ENCODE measurements at places on chromosomes 13 and 19.

DNA sequence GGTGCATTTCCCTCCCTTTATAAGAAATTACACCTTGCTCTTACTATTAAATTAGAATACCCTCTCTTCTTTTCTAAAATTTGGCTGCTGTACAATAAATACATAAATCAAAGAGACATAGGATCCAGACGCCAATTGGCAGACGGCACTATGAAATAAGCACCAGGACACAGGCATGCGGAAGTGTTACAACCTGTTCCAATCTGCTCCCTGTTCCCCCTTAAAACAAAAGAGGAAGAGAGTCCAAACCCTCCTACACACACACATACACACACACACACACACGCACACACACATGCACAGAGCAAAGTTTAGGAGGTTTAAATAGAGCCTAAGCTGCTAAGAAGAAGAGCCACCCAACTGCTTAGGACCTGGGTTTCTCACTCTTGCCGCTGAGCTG is 75.6 kb upstream of the ZNF507 start:
- no peak for DNase-seq

DNA sequence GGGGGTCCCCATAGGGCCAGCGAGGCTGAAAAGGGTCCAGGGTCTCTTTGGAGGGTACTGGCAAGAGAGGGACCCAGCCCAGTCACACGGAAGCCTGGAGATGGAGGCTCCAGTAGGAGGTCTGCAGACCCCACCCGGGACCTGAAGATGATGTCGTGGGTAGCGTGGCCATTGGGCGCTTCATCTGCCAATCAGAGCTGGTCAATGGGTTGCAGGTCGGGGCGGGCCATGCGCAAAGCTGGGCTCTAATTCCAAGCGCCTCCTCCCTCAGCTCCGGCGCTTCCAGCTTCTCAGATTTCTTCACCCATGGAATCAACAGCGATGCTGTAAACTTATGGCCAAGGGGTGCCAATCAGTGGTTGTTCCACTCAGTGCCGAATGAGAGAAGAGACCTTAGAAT is 10.9 kb downstream of the SIGLEC12 start:
- no peak for DNase-seq

GRCh38 chr13:26061947-26062346 is 10.1 kb upstream of the SHISA2 start:
- no peak for DNase-seq

DNA sequence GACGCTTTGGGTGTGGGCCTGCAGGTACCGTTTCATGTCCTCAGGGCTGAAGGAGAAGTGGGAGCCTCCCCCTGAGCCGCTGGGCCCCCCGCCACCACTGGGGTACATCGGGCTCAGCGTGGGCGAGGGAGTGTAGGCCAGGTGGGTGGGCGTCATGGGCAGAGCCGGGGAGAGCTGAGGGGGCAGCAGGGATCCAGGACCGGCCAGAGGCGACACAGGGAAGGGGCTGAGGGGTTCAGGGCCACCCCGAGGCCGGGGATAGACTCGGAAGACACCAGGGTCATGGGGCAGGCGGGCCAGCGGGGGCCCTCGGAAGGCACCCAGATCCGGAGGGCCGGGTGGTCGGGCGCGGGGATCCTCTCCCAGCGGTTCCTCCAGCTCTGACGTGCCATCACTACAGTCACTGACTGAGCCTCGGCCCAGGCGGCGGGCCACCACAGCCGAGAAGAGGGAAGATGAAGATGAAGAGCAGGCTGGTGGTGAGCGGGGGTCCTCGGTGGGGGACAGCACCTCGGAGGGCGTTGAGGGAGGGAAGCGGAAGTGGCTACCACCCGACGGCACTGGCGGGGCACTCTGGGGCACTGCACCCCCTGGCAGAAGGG is 5.7 kb downstream of the ERF start:
- no peak for DNase-seq

GRCh38 chr13:70432276-70432805 is 324.1 kb upstream of the KLHL1 start:
- no peak for DNase-seq

DNA sequence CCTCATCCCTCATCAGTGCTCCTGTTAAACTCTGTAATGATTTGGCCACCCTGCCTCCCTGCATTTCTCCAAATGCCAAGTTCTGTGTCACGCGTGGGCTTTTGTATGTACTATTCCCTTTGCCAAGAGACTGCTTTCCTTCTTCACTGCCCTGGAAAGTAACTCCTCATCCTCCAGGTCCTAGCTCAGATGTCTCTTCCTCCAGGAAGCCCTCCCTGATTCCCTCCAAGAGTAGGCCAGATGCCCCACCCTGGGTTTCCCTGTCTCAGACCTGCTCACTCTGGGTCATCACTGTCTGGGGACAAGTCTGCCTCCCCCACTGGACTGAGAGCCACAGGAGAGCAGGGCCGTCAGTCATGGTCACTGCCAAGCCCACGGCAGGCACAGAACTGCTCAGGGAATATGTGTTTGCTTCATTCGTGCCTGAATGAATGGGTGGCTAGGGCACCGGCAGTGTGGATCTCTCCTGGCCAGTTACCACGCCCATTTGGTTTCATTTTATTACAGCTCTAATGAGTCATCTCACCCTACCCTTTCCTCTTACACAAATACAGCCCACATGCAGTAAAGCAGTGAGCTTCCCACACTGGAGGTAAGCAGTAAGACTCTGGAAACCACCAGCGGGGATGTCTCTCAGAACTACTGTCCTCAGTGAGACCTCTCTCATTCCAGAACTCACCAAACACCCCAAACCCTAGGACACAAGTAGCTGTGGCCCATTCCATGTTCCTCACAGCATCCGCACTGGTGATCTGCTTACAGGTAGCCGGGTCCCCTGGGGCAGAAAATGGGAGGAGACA is 12.1 kb upstream of the GPR4 start:
- no peak for DNase-seq

- no peak for DNase-seq
These were observed at the start of gene NCCRP1 for GRCh38 chr19:39196860-39197562. Gene NCCRP1 (plus strand): TSS chr19:39196964. CDS start chr19:39196983, 19 bp downstream.

GRCh38 chr19:13241231-13242104 is 91.3 kb downstream of the IER2 start:
- DNase-seq = no peak

GRCh38 chr19:4234142-4234861 is 5.0 kb downstream of the EBI3 start:
- no peak for DNase-seq

DNA sequence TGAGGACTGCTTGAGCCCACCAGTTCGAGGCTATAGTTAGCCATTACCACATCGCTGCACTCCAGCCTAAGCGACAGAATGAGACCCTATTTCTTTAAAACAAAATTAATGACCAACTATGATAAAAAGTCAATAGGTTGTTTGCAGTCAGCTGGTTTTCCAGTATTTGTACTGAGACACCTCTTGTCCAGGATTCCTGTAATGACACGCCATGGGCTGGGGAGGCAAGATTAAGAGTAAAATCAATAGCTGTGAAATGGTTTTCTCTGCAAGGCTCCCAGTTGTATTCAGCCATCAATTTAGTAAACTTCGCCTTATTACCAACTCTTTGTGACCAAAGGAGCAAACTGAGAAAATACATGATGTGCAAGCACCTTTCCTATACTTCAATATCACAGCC is 29.5 kb downstream of the STK24 start:
- DNase-seq = no peak

DNA sequence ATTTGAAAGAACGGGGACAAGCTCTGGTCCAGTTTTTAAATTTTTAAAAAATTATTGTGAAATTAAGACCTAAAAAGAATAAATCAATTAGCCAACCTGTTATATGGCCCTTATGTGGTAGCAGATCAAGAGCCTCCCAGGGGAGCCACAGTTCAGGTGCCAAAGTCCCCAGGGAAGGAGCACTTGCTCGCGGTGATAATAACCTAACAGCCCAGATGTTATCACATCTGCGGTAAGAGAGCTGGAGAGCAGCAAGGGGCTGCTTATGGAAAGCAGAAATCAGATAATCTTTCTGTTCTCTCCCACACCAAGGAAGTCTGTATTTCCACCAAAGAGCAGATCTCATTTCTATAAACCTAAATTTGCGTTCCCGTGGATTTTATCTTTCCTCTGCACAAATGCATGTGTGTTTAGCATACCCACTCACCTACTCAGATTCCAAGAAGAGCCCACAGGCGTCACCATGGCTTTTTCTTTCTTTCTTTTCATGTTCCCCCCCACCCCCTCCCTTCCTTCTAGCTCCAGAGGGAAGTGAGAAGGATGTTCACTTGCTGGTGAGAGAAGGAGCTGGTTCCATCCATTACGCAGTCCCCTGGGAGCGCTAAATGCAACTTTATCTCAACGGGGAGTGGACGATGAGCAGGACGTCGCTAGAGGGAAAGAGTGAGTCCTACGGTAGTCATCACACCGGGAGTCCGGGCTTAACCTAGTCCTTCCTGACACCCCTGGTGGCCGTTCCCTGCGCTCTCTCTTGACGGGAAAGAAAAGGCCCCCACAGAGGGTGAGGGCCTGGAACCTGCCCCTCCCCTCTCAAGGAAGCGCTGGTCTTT is 1.6 kb upstream of the POU4F1 start:
- DNase-seq = no peak

- no peak for DNase-seq
These were observed 22.2 kb upstream of the KPNA3 start for GRCh38 chr13:49814551-49815270.

DNA sequence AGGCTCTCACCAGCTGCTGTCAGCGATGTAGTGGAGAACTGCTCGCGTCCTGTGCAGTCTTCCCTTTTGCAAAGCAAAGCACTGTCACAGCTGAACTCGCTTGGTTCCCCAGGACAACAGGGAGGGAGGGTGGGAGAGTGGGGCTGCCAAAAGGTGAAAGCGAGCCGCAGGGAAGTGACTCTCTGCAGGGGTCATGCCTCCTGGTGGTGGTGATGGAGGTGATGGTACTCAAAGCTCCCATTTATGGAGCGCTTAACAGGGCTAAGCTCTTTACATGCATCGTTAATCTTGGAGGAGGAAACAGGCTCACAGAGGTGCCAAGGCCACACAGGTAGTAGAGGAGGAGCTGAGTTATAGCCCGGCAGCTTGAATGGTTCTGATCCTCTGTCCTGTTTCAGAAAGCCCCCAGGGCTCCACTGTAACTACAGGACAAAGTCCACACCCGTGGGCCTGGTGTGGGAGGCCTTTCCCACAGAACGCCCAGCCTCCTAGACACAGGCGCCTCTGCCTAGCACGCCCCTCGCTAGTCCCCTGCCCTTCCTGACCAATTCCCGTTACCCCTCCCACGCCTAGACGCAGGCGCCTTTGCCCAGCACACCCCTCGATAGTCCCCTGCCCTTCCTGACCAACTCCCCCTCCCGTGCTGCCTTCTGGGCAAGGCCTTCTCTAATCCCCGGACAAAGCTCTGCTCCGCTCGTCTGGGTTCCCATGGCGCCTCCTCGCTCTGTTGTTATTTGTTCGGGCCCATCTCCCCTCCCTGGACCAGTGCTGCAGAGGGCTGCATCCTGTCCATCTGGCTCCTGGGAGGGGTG is 10.7 kb downstream of the PPP1R37 start:
- no peak for DNase-seq

DNA sequence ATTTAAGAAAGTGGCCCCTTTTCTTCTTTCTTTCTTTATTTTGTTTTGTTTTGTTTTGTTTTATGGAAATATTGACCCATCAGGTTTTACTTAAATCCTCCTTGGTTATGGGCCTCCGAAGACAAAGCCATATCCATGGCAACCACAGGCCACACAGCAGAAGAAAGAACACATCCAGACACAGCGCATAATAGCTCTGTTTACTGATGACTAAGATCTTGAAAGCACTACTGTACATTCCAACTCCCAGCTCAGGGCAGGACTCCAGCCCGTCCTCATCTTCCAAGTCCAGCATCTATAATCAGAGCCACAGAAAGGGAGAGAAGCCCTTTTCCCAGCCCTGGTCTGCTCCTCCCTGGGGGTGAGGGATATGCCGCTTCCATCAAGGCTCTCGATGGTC is 84.3 kb downstream of the NUFIP1 start:
- peak; percentile 96 for DNase-seq

DNA sequence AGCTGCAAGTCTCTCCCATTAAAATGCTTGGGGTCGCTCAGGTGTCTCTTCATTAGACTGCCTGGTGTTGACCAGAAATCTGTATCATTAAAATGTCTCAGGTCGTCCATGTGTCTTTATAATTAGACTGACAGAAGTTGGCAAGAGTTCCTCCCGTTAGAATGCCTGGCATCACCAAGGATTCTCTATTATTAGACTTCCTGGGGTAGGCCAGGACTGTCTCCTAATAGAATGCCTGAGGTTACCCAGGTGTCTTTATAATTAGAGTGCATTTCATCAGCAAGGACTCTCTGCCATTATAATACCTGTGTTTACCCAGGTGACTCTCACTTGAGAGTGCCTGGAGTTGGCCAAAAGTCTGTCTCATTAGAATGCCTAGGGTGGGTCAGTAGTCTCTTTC is 1537.2 kb downstream of the UQCRFS1 start:
- no peak for DNase-seq

- no peak for DNase-seq
These were observed 7.6 kb downstream of the PCCA start for GRCh38 chr13:100096526-100096925.

GRCh38 chr13:111047326-111047725 is 67.8 kb upstream of the ARHGEF7 start:
- DNase-seq = no peak

DNA sequence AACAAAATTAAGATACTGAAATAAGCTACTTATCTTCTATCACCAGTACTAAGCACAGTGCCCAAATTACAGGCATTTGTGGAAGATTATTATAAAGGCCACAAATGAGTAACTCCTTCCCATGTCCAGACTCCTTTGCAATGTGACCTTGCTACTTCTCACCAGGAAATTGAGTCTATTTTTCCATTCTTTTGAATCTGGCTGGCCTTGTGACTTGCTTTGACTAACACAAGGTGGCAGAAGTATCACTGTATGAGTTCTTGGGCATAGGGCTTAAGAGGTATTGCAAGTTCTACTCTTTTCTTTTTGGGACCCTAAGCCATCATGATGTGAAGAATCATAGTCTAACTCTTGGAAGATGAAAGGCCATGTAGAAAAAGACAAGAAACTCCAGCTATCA is 49.9 kb downstream of the UGGT2 start:
- DNase-seq = no peak

DNA sequence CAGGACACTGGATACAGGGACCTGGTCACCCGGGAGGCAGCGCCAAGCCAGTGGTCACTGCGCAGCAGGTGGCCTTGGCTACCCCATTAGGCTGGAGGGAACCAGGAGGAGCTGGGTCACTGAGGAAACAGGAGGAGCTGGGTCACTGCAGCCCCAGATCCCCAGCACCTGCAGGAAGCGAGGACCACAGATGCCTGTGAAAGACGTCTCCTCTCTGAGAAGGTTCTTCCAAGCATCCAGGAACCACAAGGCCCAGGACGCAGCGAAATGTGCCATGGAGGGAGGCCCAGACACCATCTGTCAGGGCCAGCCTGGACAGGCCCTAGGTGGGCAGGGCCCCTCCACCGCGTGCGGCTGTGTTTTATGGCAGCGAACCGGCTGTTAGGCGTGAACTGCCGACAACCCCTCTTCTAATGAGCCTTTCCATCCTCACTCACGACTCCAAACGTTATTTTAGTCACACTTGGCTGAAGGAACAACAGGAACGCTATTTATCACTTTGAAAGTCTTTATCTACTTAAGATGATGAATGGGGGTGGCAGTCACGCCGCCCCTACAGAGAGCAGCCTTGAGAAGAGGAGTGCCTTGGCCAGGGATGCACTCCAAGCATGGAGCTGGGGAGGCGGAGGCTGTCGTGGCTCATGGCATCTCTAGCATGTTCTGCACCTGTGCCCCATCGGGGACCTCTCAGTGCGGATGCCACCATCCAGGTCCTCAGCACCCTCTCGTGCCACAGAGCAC is 53.3 kb downstream of the CEBPG start:
- no peak for DNase-seq

All from muscle of arm (tissue), 14 donors.